ENCODE measurements at places on chromosomes 11 and 22.

- DNase-seq, result no peak
Measured at GRCh38 chr22:19174106-19175025, 4.2 kb downstream of the SLC25A1 start.

- DNase-seq, result no peak
Measured at GRCh38 chr11:46436113-46436512, 44.5 kb upstream of the CHRM4 start.

DNA sequence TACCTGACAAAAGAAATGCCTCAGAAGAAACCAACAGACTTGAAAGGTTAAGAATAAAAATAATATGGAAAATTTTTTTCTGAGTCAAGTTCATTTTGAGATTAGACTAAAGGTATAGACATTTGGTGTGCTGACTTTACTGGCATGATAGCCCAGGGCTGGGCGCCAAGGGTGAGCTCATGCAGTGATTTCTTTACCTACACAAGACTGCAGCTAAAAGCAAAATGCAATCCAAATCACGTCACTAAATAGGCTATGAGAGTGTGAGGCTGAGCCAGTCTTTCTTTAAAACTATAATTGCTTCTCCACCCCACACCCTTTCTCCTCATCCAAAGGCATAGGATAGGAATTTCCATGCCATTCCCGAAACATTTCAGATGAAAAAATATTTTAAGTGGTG lies 196.5 kb downstream of the FAM76B start:
- no peak for DNase-seq

DNA sequence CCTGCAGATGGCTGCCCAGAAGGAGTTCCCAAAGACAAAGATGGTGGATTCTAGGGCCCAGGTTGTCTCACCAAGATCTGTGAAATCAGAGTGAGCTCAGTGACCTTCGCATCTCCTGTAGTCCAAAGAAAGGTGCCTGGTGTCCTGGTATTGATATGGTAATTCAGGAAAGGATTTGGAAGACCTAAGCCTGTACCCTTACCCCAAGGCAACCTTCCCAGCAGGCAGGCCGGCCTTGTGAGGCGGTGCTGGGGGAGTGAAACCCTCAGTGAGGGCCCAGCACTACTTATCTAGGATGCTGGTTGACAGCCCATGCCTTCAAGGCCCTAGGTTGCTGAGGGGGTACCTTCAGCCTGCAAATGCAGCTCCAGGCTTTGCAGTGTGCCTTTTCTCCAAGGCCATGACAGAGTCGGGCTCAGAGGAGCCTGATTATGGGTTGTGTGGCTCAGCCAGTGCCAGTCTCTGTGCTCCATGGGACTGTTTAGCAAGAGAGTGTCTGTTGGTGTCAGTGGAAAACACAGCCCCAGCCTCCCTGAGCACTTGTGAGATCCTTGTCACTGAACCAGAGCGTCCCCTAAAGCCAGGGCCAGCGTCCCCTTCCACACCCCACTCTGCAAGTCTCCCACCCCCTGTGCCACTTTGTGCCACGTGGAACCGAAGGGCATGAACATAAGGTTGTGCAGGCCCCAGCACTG lies 72.8 kb upstream of the MYOD1 start:
- DNase-seq, result no peak

DNA sequence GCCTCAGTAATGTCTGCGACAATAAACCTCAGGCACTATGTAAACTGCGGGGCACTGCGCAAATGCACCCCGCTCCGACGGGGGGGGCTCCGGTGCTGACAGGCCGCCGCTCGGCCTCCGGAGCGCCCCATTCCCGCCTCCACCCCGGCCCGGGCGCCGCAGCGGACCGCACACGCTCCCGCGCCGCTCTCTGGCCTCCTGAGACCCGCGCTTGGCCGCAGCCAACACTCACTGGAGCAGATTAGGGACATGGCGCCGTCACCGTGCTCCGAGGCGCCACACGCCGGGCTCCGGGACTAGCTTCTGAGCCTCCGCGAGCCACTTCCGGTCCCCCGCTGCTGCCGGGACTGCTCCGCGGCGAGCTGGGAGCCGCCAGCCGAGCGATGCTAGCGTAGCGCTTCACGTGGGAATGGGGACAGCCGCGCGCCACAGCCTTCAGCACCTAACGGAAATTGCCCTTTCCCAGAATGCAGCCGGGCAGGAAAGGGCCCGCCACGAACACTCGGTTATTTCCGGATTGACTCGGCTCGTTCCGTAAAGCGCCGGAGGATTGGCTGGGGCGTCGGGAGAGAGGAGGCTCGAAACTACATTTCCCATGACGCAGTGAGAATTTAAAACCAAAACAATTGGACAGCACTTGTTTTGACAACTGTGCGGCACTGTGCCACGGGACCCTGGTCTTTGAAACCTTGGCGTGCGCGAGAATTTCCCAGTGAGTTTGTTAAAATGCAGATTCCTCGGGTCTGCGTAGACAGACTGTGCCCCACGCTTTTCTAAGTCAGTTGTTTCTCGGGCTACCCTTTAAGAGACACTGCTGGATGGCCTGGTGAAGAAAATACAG lies at the start of gene PRPF19:
PRPF19 (minus strand) TSS at position 454 of the 841 bp plus-strand sequence; CDS start at position 251, 203 bp downstream.
- DNase-seq, result peak; percentile 98

DNA sequence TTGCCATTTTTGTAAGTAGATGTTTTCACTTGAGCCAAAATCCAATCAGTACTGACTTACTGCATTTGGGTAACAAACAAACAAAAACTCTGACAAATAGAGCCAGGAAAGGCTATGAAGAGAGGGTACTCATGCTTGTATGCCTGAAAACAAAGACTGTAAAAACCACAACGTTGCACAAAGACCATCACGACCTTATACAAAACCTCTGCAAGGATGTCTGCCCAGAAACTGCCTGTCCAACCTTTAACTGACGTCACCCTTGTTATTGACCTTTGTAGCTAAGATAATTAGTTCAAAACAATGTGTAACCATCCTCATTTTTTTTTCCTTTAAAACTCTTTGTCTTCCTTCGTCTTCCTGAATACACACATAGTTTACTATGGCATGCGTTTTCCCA lies 804 bp upstream of the CREBZF start:
- DNase-seq, result no peak

DNA sequence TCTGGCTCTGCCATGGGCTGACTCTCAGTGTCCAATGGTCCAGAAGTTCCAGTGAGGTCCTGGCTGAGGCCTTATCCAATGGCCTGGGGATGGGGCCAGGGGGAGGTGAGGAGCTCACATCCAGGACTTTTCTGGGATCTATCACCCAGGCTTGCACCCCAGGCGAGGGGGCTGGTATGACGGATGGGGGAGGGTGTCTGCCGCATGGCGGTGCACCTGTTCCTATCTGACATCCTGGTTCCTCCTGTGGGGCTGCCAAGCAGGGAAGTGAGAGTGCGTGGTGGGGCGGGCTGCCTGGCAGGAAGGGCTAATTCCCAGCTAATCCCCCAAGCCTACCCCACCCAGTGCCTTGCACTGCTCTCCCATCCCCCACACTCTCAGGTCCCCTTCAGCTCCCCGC lies 102.1 kb downstream of the NECTIN1 start:
- no peak for DNase-seq

DNA sequence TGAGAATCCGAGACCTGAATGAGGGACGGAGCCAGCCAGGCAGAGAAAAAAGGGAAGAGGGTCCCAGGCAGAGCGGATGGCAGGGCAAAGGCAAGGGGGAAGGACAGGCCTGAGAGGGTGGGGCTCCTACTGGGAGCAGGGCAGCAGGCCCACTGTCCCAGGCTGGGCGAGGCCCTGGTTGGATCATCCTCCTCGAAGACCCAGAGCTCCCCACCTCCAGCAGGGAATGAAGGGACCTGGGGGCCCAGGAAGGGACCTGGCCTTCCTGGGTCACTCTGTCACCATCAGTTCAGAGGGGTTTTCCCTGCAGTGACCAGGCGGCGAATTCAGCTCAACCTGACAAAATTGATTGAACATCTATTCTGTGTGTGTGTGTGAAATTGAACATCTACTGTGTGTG lies 4.0 kb downstream of the CD5 start:
- DNase-seq, result no peak

DNA sequence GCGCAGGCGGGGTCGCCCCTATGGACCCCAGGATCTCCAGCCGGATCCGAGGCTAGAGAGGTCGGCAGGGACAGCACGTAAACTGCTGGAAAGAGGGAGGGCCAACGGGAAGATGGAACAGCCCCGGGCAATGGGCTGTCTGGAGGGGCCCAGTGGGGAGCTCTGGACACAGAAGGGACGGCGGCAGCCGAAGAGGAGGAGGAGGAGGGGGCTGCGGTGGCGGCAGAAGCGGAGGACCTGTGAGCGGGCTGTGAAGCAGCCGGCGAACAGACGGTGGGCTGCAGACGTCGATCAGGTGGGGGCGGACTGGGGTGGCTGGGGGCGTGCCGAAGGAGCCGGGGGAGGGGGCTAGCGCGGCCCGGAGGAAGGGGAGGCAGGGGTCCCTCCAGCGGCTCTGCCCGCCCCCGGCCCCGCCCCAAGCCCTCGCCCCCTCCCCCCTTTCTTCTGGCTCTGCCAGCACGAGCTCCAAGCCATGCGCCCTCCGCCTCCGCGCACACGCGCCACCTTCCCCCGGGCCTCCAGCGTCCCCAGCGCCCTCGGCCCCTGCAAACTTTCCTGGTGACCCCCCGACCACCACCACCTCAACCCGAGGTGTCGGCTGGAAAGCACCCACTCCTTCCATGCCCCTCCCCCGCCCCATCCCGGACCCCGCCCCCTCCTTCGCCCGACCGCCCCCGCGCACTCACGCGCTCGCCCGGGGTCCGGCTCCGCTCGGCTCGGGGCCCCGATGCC lies 432 bp downstream of the TNKS1BP1 start:
- DNase-seq, result no peak

DNA sequence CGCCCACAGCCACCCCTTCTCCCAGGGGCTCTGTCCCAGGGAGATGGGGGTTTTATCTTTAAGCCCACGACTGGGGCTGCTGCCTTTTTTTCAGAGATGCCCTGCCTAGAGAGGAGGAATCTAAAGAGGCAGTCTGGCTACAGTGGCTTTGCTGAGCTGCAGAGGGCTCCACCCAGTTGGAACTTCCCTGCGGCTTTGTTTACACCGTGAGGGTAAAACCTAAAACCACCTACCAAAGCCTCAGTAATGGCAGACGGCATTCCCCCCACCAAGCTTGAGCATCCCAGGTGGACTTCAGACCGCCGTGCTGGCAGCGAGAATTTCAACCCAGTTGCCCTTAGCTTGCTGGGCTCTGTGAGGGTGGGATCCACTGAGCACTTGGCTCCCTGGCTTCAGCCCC lies 535.8 kb downstream of the NELL1 start:
- DNase-seq, result no peak

- DNase-seq, result no peak
Measured at GRCh38 chr22:45528046-45528445, 25.4 kb downstream of the FBLN1 start.

Data from stimulated activated CD4-positive, alpha-beta T cell treated with anti-CD3 and anti-CD28 coated beads, Interleukin-1b, Interleukin-23, amount 100 ng/mL, for 1 hour (primary cell).